ENCODE measurements at places on chromosomes 7 and 10. TPM values are rescaled to one million over a fixed set of nuclear protein-coding genes. Genes with fewer than 3 reads are reported as not detected.

CDK1 gene
- total RNA-seq, result 91.7 TPM

NANOS1 gene
- 2.8 TPM for total RNA-seq

PDE6C gene
- not detected for total RNA-seq

LOXL4 gene
- 1.5 TPM for total RNA-seq

PRKCQ gene
- total RNA-seq, result 3.9 TPM

PIP gene
- 0.71 TPM for total RNA-seq

RAMP3 gene
- not detected for total RNA-seq

PSAP gene
- 867 TPM for total RNA-seq

HTR5A gene
- not detected for total RNA-seq

CYP26C1 gene
- total RNA-seq, result not detected

EBF3 gene
- total RNA-seq, result 0.20 TPM

OGDHL gene
- 0.16 TPM for total RNA-seq

ST8SIA6 gene
- total RNA-seq, result not detected

CRCP gene
- total RNA-seq, result 25.6 TPM

PPRC1 gene
- 62.4 TPM for total RNA-seq

TMEM213 gene
- total RNA-seq, result not detected

PRRT4 gene
- total RNA-seq, result 0.36 TPM

TMEM196 gene
- not detected for total RNA-seq

SYNPO2L gene
- total RNA-seq, result not detected

SUGCT gene
- 1.0 TPM for total RNA-seq

AOC1 gene
- total RNA-seq, result not detected

VWC2 gene
- total RNA-seq, result not detected

UCN3 gene
- not detected for total RNA-seq

SPDYE18 gene
- not detected for total RNA-seq

IRF5 gene
- total RNA-seq, result 13.6 TPM
